ENCODE measurements at places on chromosomes 4 and X.

GRCh38 chrX:18297251-18297650 lies 57.2 kb downstream of the SCML2 start:
- no peak for DNase-seq

DNA sequence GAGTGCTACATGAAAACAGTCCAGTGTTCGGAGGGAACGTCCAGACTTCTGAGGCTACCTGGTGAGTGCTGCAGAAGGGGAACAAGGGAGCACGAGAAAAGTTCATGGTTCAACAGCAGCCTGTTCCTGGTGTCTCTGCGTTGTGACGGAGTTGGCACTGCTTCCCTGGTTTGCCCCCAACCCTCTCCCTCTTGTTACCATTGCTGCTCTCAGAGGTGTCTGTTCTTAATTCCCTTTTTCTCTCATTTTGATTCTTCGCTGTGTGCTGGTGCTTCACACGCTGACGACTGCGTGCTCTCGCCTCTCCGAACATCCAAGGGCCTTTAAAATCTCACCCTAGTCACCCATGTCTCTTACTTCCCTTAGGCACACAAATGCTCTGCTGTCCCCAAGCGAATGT lies 1.6 kb upstream of the FAM149A start:
- DNase-seq: no peak

- DNase-seq: no peak
Observed at GRCh38 chrX:87392369-87392768, 125.2 kb upstream of the KLHL4 start.

DNA sequence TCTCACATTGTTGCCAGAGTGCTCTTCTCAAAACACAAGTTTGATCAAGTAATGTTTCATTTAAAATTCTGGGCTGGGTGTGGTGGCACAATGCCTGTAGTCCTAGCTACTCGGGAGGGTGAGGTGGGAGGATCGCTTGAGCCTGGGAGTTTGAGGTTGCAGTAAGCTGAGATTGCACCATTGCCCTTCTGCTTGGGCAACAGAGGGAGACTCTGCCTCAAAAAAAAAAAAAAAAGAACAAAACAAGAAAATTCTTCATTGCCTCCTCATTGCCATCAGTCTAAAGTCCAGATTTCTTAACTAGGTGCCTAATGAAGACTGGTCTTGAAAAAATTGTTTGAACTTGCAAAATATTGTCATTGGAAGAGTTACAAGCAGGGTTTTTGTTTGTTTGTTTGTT lies 120.1 kb downstream of the MFAP3L start:
- no peak for DNase-seq

- DNase-seq: no peak
Observed at GRCh38 chr4:5719350-5720055, 8.5 kb downstream of the EVC start.

DNA sequence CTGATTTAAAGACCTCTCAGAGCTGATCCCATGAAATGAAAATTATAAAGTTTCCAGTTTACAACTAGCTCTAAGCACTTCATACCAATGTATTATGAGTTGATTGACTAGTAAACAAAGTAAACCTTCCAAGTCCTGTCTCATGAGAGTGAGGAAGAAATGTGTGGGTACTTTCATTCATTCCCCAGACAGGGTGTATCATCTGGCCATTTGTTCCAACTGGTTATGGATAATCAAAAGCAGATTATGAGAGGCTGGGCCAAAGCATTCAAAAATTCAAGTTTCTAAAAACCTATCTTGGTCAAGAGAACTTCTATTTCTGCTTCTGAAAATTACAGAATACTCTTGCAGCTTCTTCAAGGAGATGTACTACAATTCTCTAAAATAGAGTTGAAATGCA lies 193.3 kb upstream of the RASGEF1B start:
- no peak for DNase-seq

GRCh38 chrX:48520455-48520854 lies 1.2 kb upstream of the EBP start:
- DNase-seq: no peak

DNA sequence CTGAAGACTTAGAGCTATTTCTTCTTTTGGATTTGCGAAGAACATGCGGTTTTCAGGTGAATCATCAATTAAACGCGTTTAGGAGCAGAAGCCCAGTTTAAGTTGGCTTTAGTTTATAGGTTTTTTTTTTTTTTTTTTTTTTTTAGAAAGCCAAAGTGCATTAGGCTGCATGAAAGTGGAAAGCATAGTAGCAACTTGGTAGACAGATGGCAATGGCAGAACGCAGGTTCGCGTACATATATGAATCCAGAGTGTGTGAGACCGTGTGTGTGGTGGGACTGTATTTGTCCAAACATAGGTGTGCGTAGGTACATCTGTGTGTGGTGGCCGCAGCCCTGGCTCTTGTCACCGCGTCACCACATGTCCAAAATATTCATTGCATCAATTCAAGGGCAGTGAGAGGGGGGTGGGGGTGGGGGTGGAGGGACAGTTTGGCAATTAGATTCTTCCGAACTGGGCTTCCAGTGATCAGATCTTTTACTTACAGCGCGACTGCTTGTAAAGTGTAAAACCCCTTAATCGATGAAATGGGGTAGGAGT lies 901 bp downstream of the JADE1 start:
- no peak for DNase-seq

DNA sequence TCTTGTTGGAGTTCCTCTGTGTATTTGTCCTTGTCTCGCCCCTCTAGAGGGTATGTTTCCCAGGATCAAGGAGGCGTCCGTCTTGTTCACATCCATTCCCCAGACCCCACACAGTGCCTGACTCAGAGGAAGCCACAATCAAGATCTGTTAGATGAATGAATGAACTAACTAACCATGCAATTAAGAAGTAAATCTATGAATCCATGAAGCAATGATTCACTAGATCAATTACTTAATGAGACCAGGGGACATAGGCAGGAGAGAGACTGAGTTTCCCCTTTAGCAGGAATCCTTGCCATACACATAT lies 11.9 kb downstream of the BLOC1S4 start:
- DNase-seq: no peak

Measured in amygdala (tissue), 56 donors.